ENCODE measurements at places on chromosomes 5 and 9.

- no peak for DNase-seq
Observed at GRCh38 chr5:57989378-57989777, 470.5 kb downstream of the PLK2 start.

DNA sequence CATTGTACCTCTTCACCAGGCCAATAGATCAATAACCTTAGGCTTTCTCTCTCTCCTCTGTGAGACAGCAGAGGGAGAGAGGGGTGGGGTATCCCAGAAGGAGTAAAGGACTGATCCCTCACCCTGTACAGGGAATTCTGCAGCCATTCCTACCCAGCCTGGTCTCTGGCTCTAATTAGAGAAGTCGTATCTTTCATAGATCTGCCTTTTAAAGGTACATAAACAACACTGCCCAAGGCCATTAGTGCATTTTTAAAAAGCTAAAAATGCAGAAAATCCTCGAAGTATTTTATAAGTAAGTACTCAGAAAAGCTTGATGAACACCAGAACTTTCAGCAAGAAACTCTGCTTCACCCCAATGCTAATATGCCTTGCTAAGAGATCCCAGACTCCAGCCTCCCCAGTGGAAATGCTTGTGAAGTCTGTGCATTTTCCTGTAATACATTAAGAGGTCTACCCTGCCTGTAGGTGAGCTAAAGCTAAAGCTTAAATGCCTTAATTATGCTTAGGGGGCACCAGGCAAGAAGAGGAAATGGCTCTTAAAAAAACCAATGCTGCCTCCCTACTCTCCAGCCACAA, 200.0 kb upstream of the ANKRD55 start:
- no peak for DNase-seq

- DNase-seq, result no peak
Observed at GRCh38 chr5:119323601-119324000, 32.2 kb upstream of the TNFAIP8 start.

DNA sequence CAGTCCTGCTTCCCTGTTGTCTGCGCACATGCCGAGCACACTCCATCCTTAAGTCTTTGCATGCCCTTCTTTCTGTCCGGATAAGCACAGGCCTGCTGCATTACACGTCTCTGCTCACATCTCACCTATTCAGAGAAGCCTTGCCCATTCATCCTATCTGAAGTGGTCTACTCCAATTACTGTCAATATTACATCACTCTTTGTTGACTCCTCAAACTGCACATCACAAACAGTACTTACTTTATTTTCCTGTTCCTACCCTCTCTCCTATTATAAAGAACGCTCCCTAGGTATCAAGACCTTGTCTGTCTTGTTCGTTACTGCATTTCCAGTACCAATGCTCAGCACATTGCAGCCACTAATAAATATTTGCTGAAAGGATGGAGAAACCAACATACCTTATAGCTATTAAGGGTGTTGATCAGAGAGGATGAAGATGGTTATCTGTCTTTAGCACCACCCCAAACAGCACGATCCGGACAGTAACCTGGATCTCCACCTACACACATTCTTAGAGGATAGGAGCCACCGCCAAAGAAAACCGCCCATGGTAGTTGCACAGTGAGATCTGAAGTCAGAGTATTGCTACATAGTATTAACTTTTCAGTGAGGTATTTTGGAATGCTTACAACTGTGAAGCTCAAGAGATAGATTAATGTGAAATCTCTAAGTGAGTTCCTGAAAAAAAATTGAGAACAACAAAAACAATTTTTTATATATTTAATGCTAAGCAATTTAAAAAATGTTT, 1.6 kb upstream of the PRRC1 start:
- no peak for DNase-seq

GRCh38 chr5:13511442-13511841, 433.0 kb downstream of the DNAH5 start:
- DNase-seq, result no peak

DNA sequence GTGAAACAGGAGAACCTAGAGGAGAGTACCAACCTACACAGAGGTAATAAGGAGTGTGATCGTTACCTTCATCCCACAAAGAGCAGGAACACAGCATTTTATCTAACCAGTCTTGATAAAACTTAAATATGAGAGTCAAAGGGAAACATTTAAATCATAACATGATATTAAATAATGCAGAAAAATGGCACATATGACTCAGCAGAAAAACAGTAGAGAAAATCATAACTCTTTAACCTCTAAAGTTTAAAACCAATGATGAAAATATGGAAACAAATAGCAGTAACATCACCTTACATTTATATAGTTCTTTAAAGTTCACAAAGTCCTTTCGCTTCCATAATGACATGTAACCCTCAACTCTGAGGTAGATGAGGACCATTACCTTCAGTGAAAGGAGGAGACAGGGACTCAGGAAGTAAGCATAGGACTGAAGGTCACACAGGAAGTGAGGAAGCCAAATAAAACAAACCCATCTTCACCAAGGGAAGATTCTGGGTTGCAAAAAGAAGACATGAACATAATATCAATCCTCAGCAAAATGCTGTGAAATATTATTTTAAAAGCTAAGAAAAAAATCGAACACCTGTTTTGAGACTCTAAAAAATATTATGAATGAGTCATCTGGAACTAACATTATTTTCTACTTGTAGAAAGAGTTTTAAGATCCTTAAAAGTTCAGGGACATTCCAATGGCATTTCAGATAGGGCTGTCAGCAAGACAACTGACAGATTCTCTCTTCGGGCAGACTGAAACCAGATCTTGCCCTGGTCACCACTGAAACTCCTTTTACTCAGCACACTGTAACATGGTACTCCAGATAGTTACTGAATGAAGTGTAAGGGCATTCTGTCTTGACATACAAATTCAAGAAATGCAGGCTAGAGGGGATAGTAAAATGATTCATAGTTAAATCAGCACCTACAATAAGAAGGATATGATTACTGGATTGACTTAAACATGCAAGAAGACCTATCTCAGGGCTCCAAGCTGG, 148.5 kb downstream of the EPB41L4A start:
- no peak for DNase-seq

DNA sequence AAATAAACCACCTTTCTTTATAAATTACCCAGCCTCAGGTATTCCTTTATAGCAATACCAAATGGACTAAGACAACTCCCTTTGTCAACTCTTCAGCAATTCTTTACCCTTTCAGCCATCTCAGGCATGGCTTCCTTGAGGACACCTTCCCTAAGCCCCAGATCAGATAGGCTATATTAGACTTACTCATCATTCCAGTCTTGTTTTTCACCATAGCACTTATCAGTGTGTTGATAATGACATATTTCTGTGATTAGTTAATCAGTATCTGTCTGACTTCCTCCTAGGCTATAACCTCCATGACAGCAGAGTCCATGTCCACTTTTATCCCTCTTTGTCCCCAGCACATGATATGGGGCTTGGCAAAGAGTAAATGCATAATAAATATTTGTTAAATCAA, 238.1 kb downstream of the ACTL7B start:
- DNase-seq, result no peak

DNA sequence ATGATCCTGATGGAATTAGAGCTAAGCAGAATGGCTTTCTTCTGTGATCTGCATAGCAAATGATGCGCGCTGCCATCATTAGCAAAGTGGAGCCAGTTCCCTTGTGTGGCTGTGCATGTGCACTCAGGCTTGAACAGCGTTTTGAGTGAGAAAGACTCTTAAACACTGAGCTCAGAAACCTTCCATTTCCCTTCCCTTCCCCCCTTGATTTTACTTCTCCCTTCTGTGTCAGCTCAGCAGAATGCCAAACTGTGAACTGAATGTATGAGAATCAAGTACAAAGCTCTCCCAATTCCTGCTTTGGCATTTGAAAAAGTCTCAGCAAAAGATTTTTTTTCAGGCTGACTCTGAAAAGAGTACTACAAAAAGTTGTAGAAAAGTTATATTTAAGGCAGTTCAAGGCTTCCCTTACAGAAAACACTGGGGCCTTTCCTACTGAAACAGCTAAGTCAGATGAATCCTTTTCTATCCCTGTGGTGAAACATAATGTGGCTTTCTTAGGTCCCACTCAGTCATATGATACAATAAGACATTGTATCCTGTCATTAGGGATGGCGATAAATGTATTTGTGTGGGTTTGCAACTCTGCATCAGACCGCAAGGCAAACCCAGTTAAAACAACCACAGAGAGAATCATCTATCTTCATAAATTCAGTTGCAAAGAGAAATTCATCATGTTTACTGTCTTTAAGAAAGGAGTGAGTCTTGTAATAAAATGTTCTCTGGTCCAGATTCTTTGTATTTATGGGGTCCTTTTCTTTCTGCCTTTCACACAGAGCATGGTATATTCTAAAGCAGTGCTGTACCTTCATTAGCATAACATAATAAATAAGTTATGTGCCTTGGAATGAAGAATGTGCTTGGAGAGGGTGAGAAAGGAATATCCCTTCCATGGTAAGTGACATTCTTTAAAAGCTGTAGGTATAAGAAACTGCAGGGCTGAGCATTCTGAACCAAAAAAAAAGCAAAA, 222.6 kb downstream of the CAAP1 start:
- no peak for DNase-seq

DNA sequence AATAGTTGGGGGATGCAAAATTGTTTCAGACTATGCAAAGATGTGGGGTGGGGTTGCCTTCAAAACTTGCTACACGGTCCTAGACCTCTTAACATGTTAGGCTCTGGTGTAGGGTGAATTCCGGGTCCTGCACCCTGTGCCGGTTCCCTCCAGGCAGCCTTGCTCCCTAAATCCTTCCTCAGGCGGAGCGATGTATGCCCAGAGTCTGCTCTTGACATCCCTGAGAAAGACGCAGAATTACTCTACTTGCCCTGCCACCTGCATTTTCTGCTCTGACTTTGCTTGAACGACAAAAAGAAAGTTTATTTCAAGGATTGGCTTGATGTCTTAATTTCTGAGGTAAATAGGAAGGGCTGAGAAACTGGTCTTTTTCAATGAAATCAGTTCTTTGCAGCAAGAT, 691 bp downstream of the THBS4 start:
- DNase-seq, result no peak

DNA sequence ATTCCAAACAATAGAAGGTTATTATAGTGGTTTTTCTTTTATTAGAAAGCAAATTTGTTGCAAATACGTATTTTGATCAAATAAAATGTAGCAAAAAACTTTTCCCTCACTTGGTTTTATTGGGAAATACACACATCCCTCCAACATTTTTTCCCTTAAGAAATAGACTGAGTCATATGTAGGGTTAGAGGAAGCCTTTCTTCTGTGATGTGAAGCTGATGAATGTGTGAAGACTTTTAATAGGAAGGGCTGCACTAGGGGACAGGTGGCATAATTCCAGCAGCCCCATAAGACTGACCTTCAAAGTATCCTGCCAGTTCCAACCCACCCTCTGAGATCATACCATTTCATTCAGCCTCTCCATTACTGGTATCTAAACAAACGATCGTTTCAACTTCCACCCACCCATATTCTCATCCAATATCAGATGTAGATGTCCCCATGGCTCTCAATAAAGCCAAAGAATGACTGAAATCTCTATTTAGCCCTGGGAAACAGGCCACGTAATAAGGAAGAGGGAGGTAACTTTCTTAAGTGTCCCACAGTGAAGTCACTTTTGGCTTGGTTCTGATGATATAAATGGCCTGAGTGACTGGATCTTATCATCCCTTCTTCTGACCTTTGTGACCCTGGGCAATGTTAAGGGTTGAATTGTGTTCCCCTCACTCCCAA, 64.7 kb upstream of the LPAR1 start:
- no peak for DNase-seq

- no peak for DNase-seq
Observed at GRCh38 chr9:71263451-71263850, 142.0 kb upstream of the TRPM3 start.

DNA sequence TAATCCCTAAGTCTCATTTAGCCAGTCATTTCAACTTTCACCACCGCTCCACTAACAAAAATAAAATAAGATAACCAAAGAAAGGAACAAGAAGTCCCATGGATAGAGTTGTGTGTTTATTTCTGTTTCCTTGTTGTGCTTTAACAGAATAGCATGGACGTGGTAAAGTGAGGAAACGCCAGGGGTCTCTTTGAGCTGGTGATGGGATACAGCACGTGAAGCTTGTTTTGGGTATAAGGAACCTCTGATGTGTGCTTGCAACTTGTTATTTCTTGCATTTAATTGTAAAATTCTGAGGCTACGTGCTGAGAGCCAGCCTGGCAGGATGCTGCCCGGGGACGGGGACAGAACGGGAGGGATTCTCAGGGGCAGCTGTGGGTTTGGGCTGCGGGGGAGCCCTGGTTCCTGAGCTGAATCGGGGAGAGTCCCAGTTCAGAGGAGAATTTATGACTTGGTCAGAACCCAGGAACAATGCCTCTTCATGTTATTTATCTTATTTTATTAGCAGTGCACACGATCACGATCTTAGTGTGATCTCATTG, 63.4 kb downstream of the ANKRD33B start:
- no peak for DNase-seq

GRCh38 chr9:92476962-92477361, 5.3 kb downstream of the ASPN start:
- DNase-seq, result peak; percentile 44

- DNase-seq, result peak; percentile 7
Observed at GRCh38 chr9:117555964-117556629, 141.2 kb upstream of the ASTN2 start.

GRCh38 chr5:129114539-129115193, 20.1 kb downstream of the ISOC1 start:
- no peak for DNase-seq

GRCh38 chr5:132629230-132629944, 28.6 kb upstream of the IL13 start:
- DNase-seq, result no peak

- DNase-seq, result no peak
Observed at GRCh38 chr5:98993512-98993911, 64.7 kb upstream of the CHD1 start.

GRCh38 chr5:145697251-145697990, 137.7 kb downstream of the PRELID2 start:
- no peak for DNase-seq

- no peak for DNase-seq
Observed at GRCh38 chr5:146428658-146429057, 18.5 kb upstream of the TCERG1 start.

- no peak for DNase-seq
Observed at GRCh38 chr5:151077967-151078366, 2.9 kb downstream of the TNIP1 start.

GRCh38 chr9:93264338-93265125, 80.6 kb downstream of the WNK2 start:
- DNase-seq, result no peak

All from GM12878 (cell line).